ENCODE measurements at places on chromosomes 11 and 22.
A peak's percentile ranks its signal among the peaks of the same experiment; 100 is the strongest.

GRCh38 chr22:29473001-29473400 lies 7.0 kb upstream of the NEFH start:
- DNase-seq, result no peak

- peak; percentile 29 for DNase-seq
Observed at GRCh38 chr22:33579448-33580093, 340.7 kb downstream of the LARGE1 start.

DNA sequence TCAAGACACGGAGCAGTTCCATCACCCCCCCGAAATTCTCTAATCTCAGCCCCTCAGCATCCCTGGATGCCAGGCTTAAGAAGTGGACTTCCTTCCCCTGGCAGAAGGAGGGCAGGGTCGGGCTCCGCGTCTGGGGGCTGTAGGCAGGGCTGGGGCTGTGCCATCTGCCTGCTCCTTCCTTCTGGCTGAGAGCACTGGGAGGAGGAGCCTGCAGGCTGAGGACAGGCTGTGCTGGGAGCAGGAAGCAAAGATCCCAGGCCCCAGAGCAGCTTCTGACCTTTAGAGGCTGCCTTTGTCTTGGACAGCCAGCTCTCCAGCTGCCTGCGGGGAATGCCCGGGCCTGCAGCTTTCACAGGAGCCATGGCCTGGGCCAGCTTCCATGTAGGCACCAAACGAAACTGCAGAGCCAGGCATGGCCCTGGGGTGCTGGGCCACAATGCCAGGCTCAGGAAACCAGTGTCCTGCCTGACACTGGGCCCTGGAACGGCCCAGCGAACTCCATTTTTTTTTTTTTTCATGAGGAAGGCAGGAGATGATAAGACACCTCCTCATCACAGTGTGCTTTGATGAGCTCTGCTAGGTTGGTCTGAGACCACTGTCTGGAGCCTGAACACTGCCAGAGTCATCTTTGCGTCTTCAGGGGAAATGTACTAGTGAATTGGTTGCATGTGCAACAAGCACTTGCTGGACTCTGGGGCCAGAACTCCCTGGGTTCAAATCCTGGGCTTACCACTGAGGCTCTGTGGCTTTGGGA lies 67.9 kb downstream of the MCM5 start:
- no peak for DNase-seq

DNA sequence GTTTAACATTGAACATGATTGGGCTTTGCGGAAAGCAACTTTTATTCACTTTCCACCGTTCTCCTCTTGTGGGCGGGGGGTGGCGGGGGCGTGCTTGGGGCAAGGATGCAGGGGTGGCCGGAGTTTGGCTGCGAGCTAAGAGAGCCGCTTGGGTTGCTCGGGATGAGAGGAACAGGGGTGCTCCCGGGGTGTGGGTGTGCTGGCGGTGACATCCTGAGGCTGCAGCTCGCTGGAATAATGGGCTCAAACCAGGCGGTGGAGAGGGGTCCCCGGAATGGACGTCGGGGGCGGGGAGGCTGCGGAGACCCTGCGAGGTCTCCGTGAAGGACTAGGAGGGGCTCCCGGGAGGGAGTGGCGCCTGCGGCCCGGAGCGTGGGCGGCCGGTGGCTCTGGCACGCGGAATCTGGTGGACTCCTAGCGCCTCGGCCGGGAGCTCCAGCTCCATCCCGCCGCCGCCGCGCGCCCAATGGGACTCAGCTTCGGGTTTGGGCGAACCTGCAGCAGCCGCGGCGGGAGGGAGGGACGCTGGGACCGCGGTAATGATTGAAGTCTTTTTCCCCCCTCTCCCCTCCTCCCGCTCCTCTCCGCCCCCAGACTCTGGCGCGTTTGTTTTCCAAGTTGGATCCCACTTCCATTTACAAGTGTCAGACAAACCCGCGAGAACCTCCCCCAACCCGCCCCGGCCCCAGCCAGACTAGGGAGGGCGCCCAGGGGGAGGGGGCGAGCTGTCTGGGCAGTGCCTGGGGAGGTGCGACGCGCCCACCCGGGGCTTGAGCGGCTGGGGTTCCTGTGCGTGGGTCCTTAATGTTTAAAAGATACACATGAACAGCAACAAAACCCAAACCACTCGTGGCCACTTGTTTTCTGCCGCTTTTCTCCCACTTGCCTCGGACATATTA lies 2.0 kb downstream of the FAT3 start:
- DNase-seq, result no peak

DNA sequence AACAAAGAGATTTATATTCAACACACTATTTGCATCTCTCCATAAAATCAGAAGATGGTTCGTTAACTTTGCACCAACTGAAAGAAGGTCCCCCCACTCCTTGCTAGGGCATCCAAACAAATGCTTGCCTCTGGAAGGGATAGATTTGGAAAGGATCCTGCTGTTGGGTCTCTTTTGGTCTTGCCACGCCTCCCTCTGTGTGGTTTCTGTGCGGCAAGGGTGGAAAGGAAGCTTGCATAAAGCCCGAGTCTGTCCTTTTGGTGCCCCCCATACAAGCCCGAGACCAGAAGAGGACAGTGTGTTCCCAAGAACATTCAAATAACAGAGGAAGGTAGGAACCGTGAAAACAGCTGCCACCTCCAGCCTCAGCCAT lies 15.1 kb downstream of the SCGB1A1 start:
- DNase-seq, result no peak

- no peak for DNase-seq
Observed at GRCh38 chr11:83241291-83241946, 44.7 kb downstream of the CCDC90B start.

DNA sequence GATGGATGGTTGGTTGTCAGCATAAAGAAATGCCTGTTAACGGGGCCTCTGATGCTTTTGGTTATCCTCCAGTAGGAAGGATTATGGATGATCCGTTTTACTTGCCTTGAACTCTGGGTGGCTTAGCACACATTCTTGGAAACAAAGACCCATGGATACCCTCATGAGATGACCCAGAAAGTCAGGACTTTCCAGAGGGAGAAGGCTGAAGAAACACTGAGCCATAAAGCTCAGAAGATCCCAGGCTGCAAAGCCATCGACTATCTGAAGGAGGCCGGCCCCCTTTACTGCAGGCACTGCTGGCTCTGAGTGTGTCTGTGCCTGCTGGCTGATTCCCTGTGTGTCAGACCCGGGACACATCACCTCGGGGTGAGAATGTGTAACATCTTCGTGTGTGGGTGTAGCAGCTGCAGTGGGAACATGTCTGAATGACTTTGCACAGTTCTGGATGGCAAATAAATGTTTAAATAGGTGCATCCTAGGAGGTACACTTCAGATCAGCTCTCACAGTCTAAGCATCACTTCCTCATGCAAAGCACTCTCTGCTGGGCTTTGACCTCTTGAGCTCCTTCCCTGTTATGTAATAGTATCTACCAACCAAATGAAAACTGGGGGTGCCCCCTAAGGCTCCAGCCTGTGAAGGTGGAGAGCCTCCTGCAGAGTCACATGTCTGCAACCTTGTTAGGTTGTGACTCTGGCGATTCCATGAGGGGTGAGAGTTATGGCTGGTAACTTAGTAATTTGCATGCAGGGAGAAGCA lies 1084.9 kb downstream of the TBC1D22A start:
- DNase-seq, result no peak

- no peak for DNase-seq
Observed at GRCh38 chr11:101497291-101497690, 86.5 kb downstream of the TRPC6 start.
